ENCODE measurements at places on chromosomes 6 and 20.
A peak's percentile ranks its signal among the peaks of the same experiment; 100 is the strongest.

DNA sequence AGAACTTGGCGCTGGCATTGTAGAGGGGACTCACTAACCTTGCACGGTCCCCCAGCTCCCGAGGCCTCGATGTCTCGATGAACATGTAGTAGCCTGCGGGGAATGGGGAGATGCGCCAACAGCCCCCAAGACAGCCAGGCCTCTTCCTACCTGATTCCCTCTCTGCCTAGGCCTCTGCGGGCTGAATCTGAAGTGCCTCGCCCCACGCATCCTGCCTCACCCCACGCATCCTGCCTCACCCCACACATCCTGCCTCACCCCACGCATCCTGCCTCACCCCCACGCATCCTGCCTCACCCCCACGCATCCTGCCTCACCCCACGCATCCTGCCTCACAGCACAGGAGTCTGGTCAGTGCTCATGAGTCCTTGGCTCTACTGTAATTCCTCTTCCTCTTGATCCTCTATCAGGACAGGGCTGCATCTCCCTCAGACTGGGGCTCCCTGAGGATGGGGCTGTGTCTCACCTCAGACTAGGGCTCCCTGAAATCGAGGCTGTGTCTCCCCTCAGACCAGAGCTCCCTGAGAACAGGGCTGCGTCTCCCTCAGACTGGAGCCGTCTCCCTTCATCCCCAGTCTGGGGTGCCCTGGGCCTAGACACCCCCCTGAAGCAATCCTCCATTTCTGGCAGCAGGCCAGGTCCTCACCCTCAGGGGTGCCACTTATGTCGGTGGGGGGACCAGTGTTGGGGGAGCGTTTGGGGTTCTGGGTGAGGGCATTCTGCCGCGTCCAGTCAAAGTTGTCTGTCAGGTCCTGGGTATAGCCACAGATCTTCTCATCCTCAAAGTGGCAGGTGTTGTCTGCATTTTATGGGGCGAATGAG lies 53.6 kb downstream of the MDGA1 start:
- peak; percentile 25 for DNase-seq

- DNase-seq: no peak
Measured at GRCh38 chr20:9440892-9441291, 73.5 kb upstream of the LAMP5 start.

DNA sequence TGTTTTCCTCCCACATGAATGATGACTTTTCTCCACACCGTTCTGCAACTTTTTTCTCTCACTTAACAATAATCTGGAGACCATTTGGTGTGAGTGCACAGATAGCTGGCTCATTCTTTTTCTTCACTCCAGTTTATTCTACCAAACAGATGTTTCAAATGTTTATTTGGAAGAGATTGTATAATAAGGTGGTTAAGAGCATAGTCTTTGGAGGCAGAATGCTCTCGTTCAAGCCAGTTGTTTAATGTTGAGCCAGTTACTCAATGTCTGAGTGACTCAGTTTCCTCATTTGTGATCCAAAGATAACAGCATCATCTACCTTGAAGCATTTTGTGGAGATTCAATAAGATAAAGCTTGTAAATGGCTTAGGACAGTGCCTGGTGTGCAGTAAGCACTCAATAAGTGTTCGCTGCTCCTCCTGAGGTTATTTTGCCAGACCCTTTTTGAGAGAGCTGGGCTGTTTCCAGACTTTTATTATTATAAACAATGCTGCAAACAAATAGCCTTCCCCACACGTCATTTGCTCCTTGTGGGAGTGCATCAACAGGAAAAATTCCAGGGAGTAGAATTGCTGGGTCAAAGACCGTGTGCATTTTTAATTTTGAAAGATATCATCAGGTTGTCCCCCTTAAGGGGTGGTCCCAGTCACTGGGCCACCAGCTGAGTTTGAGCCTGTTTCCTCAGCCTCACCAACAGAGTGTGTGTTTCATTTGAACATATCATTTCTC lies 70.6 kb downstream of the VEGFA start:
- no peak for DNase-seq

DNA sequence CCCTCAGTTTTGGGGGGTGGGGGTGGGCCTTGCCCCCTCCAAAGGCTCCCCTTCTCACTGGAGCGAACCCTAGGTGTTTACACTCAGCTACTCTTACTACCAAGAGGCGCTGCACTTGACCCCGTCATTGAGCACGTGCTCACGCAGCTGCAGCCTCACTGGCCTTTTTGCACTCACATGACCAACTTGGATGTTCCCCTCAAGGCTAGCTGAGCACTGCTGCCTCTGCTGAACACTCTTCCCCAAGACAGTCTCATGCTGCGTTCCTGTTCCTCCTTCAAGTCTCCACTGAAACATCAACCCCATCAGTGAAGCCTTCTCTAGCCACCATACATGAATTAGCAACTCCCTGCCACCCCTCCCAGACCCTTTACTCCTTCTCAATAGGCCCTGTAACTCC lies 4.0 kb downstream of the SOD2 start:
- DNase-seq: no peak

DNA sequence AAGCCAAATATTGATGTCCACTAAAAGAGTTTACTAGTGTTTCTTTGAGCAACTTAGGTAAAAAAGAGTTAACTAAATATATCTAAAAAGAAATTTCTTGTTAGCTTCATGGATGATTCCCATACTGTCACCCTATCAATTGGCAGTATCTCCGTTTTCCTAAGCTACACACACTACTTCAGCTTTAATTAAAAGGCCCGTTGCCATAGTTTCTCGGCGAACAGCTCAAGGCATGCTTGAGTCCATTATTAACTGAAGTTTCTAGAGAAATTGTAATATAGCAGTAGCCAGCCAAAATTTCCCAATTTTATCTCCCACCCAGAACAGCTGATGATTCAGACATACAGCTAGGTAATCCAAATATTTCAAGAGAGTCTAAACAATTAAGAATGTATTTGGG lies 20.0 kb upstream of the BEND6 start:
- no peak for DNase-seq

- DNase-seq: no peak
Measured at GRCh38 chr20:20364593-20365479, 3.1 kb upstream of the INSM1 start.

GRCh38 chr20:16613954-16614353 lies 40.7 kb upstream of the KIF16B start:
- no peak for DNase-seq

- DNase-seq: no peak
Measured at GRCh38 chr20:47699818-47700217, 85.5 kb downstream of the SULF2 start.
